ENCODE measurements at places on chromosomes 7 and 10.

GRCh38 chr7:145909991-145910513, 206.5 kb upstream of the CNTNAP2 start:
- no peak overlapping the region for H3K4me3 ChIP-seq
- H3K36me3 ChIP-seq = no peaks in the 10 kb centered on the region

DNA sequence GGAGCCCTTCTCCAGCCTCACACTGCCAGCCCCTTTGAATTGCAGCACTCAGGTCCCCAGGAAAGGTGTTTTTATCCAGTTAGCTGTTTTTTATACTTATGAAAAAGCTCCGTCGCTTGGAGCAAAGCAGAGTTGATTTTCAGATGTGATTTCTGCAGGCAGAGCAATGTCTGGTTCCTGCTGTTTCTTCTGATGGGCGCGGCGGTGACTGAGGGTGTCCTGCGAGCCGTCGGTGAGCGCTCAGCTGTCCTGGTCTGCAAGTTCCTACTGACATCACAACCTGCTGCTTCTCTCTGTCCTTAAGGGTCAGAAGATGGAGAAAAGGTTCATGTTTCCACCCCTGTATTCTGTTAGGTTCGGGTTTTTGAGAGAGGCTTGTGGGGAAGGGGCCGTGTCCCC, 109.6 kb upstream of the FAM20C start:
- H3K36me3 ChIP-seq = no peaks in the 10 kb centered on the region
- no peak overlapping the region for H3K27ac ChIP-seq
- H3K4me3 ChIP-seq = no peak overlapping the region
- H3K27me3 ChIP-seq = no peaks in the 10 kb centered on the region

DNA sequence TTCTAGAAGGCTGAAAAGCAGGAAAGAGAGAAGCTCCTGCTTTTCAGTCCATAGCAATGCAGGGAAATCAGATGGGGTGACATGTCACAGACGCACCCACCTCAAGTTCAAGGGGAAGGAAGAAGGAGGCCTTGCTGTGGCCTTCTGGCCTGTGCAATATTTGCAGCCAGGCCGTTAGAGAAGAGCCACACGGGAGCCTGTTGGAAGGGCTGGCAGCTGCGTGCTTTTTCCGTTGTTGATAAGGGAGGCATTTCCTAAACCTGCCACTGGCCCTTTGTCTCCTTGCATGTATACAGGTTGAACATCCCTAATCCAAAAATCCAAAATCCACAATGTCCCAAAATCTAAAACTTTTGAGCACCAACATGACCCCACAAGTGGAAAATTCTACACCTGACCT, 492.5 kb upstream of the ZMIZ1 start:
- no peaks in the 10 kb centered on the region for H3K36me3 ChIP-seq
- no peak overlapping the region for H3K4me3 ChIP-seq
- H3K27me3 ChIP-seq = no peaks in the 10 kb centered on the region
- no peak overlapping the region for H3K27ac ChIP-seq

GRCh38 chr7:840001-840600, 7.8 kb downstream of the SUN1 start:
- H3K27ac ChIP-seq = peak overlapping the region; percentile 1
- H3K4me3 ChIP-seq = no peak overlapping the region
- no peak for DNase-seq
